ENCODE measurements at places on chromosomes 12 and 14. TPM values are rescaled to one million over a fixed set of nuclear protein-coding genes. Genes with fewer than 3 reads are reported as not detected.

ADAM21 gene
- 0.66 TPM for total RNA-seq

PLEKHD1 gene
- under 0.01 TPM for total RNA-seq

RFLNA gene
- total RNA-seq = 0.26 TPM

DNA sequence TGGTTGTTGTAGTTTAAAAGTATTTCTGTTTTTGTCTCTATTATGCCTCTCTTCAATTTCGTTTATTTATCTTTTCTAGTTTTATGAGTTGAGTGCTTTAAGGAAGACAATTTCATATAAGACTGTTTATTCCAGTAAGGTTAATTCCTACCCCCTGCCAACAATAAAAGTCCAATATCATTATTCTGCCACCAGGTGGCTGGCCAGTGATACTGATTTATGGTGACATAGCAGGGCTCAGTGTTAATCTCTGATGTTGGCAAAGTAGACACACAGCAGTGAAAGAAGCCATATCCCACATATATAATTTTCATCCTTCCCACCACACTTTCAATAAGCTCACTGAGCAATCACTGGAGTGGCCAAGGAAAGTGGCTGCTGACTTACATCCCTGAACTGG, 69.0 kb upstream of the BMP4 start:
- no peaks in the 10 kb centered on the region for H3K27me3 ChIP-seq
- H3K4me1 ChIP-seq = no peaks in the 10 kb centered on the region
- DNase-seq = peak; percentile 32
- H3K27ac ChIP-seq = no peak overlapping the region
- H3K36me3 ChIP-seq = no peaks in the 10 kb centered on the region

DNA sequence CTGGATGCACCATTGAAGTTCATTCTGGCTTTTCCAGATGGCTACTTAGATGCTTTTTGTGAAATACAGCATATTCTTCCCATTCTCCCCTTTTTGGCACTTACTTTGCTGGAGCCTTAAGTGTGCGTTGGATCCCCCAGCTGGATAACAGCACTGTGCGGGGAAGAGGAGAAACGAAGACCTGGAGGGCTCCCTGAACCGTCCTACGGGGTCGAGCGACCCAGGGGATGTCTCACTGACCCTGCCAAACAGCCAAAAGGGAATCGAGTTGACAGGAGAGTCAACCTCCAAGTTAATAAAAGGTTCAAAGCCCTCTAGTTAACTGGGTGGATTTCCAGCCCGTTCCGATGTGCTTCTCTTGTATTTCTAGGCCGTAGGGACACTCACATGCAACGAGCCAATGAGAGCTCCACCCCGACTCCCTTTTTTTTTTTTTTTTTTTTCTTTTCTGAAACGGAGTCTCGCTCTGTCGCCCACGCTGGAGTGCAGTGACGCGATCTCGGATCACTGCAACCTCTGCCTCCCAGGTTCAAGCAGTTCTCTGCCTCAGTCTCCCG, 1.0 kb upstream of the CAMKK2 start:
- peak overlapping the region; percentile 74 for H3K4me3 ChIP-seq
- H3K27me3 ChIP-seq = no peaks in the 10 kb centered on the region
- H3K4me1 ChIP-seq = peaks cover 4% of the 10 kb centered on the region
- peak; percentile 42 for DNase-seq

- no peak for DNase-seq
- no peaks in the 10 kb centered on the region for H3K4me1 ChIP-seq
- no peaks in the 10 kb centered on the region for H3K36me3 ChIP-seq
- H3K27ac ChIP-seq = no peak overlapping the region
Observed at GRCh38 chr12:23945249-23945648, 4.2 kb downstream of the SOX5 start.

Data from fibroblast of lung (primary cell).